Mesothelial cell of epicardium (in vitro differentiated cells): ENCODE measurements at places on chromosomes 12 and 14.

DNA sequence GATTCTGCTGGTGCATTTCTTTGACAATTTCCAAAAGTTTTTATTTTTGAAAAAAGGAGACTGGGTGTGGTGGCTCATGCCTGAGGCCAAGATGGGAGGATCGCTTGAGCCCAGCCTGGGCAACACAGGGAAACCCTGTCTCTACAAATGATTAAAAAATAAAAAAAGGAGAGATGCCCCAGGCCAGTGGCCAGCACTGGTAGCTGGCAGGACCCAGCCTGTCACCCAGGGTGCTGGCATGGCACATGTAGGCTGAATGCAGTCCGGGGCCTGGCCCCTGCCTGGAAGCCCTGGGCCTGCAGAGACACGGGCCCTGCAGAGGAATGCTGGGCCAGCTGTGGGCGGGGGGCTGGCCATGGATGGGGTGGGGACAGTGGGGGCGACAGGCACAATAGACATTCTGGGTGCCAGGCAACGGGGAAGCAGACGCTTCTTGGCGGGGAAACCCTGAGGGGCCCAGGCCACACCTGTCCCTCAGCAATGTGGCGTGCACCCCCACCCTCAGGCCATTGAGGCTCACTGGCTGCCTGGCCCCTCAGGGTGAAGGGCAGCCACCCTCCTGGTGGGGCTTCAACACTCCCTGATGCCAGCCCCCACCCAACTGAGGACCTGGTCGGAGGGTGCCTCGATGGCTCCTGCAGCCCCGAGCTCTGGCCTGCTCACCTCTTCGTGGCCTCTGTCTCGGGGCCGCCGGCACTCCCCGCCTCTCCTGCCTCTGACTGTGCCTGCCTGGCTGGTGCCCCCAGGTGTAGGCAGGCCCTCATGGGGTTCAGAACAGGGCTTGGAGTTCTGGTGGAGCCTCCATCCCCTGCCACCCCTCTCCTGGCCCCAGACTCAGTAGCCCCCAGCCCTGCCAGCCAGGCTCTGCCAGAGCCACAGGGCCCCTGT lies 12.1 kb downstream of the TRMT61A start:
- no peak for DNase-seq

GRCh38 chr14:39023939-39024871 lies 78.8 kb downstream of the SEC23A start:
- DNase-seq = no peak

DNA sequence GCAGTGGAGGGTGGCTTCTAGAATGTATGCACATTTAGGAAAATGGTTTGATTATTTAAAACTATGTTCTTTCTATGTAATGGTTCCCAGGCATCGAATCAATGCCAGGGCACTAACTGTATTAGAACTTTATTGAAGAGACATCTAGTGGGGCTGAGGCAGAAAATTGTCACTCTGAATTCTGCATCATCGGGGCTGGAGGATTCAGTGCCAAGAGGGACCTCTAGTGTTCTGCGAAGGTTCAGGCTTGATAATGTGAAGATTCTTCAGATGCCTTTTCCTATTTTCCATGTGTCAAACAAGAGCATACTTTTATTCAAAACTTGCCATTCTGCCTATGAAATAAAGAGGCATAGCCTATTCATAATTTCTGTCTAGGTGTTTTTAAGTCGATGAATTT lies 146.3 kb downstream of the CAND1 start:
- no peak for DNase-seq

GRCh38 chr12:122687086-122687485 lies 16.1 kb downstream of the HCAR2 start:
- no peak for DNase-seq

DNA sequence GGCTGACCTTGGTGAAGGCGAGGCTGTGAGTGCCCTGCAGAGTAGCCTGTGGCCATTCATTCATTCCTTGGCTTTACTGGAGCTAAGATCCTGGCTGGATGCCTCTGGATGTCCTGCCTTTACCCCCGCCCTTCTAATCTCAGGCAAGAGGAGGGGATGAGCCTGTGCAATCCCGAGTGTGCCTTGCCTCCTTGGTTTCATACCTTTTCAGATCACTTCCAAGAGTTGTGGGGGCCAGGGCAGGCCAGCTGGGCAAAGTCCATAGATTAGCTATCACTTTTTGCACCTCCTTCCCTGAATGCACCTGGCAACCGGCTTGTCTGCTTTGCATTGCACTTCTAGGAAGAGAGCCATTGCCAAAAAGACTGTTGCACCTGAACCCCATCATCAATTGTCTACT lies 1.5 kb downstream of the VRTN start:
- DNase-seq = no peak

DNA sequence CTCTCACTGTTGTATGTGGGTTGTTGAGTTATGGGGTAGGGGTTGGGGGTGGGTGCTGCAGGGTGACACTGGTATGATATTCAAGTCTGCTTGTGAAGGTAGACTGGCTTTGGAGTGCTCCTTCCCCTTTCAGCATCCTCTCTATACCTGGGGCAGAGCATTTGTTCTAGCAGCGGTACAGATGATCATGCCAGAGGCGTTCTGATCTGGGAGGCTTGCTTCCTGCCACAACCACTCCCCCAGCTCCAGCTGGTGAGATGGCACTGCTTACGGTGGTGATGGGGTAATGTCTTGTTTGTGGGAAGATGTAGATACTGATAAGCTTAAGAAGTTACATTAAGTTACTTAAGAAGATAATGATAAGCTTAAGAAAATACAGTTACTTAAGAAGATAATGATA lies 131.8 kb downstream of the ERC1 start:
- no peak for DNase-seq

- no peak for DNase-seq
These were observed 95.0 kb downstream of the INSM2 start for GRCh38 chr14:35628989-35629388.

DNA sequence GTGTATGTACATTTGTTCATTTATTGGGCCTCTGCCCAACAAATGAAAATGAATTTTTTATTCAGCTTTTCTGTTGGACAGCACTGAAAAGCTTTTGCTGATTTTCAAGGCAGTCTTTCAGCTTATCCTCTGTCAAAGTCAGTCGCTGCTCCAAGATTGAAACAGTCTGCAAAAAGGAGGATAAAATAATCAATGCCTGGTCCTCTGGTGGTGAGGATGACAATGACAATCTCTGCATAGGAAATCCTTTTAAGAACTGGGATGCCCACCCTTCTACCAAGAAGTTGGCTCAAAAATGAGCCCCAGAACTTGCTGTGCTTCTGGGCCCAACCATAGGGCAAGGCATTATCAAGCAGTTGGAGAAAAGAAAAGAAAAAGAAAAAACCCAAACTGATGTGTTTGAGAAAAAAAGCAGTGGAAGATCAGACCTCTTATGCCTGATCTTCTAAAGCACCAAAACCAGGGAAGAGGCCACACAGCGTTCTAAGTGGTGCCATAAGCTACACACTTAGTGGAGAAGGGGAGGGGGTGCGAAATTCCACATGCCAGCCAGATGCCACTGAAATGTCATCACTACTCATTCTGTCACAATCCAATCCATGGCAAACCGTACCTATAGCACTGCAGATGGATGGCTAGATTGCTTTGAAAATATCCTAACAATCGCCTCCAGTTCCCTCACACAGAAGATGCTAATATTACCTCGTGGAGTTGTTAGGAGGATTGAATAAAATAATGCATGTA lies 69.0 kb upstream of the DUSP6 start:
- DNase-seq = no peak

- DNase-seq = no peak
These were observed 39.2 kb upstream of the BMAL2 start for GRCh38 chr12:27293463-27293862.

GRCh38 chr14:89367779-89368120 lies 49.3 kb downstream of the FOXN3 start:
- DNase-seq = peak; percentile 10

DNA sequence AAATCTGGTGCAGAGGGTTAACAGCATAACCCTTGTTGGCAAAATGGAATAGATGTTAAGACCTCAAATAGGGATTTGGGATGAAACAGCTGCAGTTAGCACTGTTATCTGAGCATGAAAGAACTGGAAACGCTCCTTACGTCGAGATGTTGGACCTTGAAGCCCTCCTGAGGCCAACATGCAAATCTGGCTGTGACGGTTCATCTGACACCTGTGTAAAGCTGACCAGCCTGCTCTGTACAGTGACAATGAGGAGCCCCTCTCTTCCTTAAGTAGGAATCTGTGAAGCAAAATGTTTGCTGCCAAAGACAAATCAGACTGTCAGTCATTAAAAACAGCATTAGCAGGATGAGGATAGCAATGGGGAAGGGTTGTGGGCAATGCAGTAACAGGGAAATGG lies 36.5 kb downstream of the PAPLN start:
- no peak for DNase-seq
